IMR-90 (cell line): ENCODE measurements at places on chromosomes 2 and 18.

GRCh38 chr2:15673919-15674636 lies 82.4 kb downstream of the DDX1 start:
- peak; percentile 8 for DNase-seq

DNA sequence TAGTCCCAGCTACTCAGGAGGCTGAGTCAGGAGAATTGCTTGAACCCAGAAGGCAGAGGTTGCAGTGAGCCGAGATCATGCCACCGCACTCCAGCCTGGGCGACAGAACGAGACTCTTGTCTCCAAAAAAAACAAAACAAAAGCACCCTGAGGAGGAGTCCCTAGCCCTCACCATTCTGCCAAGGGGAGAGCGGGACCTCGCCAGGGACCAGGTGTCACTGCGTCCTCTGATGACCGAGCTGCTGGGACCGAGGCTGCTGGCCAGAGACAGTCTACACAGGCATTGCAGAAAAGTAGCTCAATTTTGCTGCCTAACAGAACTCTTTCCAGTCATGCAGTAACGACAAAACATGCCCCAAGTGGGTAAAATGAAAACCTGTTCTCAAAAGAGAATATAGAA lies 18.4 kb downstream of the NCK2 start:
- no peak for DNase-seq

DNA sequence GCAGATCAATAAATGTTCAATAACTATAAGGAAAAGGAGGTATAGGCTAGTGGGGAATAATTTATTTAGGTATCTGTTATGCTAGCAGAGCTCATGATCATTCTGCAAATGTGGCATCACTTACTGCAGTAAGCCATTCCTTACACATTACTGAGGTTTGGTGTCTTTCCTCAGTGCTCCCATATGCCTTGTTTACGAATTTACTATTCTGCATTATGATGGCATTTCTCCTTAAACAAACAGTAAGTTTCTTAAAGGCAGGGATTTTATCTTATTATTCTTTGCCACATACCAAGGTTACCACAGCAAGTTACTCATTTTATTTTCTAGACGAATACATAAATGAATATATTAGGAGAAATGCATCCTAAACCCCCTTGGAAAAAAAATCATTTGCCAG lies 88.4 kb downstream of the DSEL start:
- peak; percentile 49 for DNase-seq

- no peak for DNase-seq
Observed at GRCh38 chr18:24500217-24500616, 39.8 kb downstream of the HRH4 start.

DNA sequence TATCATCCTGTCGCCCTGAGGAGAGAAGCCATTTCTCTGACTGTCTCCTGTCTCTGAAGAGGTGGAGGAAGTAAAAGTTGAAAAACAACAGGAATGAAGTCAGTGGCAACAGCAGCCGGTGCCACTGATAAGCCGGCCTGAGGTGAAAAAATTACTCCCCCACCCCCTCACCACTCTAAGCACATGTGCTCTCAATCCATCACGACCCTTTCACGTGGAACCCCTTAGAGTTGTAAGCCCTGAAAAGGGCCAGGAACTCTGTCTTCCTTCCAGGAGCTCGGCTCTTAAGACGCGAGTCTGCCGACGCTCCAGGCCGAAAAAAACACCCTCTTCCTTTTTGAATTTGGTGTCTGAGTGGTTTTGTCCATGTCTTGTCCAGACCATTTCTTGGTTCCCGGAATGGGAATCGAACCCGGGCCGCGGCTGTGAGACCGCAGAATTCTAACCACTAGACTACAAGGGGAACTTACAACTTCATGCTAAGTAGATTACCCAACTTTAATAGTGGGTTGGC lies 40.7 kb upstream of the TRIM43 start:
- no peak for DNase-seq
